ENCODE measurements at places on chromosomes 16 and 17.
A peak's percentile ranks its signal among the peaks of the same experiment; 100 is the strongest.

DNA sequence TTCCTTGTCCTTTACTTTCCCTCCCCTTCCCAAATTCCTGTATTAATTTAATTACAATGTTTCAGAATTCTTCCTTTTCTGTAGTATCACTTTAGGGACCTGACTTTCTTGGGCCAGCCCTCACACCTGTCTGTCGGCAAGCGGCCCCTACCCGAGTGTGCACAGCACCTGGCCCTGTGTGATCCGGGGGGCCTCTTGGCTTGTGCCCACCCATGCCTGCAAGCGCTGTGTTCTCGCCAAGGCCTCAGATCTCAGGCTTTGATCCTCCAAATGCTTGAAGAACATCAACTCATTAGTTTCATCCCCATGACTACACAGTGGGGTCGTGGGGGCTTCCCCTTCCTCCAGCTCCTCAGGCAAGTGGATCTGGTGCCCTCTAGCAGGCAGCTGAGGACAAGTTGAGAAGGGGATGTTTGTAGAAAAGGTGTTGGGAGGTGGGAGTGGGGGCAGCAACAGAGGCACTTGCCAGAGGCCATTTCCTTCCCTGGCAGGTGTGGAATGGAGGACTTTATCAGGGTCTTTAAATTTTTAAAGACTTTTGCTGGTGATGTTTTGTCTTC lies 15.7 kb upstream of the CDH3 start:
- DNase-seq, result no peak

- DNase-seq, result no peak
Measured at GRCh38 chr16:31455601-31456314, 3.5 kb upstream of the ARMC5 start.

GRCh38 chr16:48385253-48386150 lies at the start of gene SIAH1:
SIAH1 (minus strand) TSS chr16:48385413; CDS start chr16:48362428, 22,985 bp downstream.
- DNase-seq, result peak; percentile 78

DNA sequence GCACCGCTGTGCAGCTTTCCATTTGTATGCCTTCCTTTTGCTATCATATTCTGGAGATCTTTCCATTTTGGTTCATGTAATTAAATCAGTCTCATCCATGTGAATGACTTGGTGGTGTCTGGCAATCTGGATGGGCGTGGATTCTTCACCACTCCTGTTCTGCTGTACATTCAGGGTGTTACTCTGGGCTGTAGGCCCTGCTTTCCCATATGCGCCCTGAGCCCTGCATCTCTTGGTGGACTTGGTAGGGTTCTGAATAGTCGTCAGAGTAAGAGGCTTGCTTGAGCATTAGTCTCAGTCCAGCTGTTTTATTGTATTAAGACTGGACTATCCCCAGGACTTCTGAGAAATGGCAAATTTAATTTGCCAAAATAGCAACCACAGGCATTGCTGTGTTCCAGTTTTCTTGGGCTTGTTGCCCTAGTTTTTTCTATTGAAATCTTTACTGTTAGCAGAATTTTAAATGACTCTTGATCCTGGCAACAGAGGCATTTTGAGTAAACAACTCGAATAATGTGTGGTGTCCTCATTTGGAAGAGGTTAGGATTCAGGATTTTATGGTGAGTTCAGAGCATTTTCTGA lies 14.9 kb downstream of the BANP start:
- no peak for DNase-seq

DNA sequence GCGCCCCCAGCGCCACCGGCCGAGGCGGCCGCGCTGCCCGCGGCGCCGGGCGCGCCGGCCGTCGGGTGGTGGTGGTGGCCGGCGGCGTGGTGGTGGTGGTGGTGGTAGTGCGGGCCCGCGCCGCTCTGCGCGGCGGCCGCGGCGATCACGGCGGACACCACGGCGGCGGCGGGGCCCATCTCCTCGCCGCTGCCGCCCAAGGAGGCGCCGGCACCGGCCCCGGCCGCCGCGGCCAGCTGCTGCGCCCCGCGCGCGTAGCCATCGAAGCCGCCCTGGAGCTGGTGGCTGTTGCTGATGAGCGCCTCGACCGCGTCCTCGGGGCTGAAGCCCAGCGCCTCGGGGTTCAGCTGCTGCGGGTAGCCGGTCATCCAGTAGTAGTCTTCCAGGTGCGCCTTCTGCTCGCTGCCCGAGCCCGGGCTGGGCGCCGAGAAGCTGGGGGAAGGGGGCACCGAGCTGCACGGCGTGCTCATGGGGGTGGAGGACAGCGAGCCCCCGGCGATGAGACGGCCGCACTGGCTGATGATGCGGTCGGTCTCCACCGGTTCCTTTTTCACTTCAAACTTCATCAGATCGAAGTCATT lies 1.2 kb downstream of the MAF start:
- no peak for DNase-seq

DNA sequence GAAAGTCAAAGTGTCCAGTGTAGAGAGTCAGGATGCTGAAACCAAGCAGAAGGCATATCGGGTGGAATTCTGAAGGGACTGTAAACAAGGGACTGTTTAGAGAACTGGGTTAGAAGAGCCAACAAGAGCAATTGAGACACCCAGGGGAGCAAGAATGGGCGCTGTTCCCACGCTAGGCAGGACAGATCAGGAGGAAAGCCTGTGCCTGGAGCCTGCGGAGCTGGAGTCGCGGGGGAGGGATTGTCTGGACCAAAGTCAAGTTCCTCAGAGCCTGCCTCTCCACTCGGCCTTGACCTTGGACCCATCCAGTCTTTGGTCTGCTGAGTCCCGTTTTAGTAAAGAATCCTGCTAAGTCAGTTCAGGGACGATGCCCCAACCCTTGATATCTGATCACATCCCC lies 14.7 kb upstream of the KLHL36 start:
- no peak for DNase-seq

GRCh38 chr17:48483471-48484131 lies 47.2 kb downstream of the HOXB1 start:
- no peak for DNase-seq

DNA sequence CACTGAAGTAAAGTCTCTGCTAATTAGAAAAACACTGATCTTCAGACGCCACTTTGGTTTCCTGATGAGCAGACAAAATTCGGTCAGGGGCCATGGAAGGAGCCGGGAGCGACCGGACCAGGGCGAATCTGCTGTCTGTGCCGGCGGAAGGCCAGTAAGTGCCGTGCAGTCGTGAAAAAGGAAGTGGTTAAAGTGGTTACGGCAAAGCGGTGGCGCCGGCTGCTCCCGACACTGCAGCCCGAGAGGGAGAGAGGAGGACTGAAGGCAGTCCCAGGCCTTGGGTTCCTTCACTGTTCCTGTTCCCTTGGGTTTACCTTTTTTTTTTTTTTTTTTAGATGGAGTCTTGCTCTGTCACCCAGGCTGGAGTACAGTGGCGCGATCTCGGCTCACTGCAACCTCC lies 17.3 kb upstream of the HEXD start:
- DNase-seq, result peak; percentile 22

DNA sequence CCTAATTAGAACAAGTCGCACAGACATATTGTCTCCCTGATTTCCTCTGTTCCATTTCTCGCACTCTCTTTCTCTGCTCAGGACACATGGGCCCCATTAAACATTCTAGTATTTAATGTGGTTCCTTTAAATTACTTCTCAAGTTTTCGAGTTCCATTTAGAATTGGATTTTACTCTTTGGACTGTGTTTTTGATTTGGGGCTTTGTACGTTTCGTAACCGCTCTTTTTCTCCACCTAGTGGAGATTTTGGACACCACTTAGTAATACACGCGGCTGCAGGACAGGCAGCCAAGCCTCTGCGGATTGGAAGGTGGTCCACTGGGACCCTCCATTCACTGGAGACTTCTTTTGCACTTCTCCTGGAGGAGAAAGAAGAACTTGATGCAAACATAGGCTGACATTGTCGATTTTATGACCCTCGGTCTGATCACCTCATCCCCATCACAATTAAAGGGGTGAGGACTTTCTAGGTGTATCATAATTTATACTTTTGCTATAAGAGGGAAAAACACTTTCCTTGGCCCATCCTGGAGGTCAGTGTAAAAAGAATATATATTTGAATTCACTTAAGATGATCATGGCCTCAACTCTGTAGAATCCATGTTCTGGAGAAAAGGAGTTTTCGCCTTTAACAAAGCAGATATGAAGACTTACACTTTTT lies 85.7 kb downstream of the NOG start:
- no peak for DNase-seq

DNA sequence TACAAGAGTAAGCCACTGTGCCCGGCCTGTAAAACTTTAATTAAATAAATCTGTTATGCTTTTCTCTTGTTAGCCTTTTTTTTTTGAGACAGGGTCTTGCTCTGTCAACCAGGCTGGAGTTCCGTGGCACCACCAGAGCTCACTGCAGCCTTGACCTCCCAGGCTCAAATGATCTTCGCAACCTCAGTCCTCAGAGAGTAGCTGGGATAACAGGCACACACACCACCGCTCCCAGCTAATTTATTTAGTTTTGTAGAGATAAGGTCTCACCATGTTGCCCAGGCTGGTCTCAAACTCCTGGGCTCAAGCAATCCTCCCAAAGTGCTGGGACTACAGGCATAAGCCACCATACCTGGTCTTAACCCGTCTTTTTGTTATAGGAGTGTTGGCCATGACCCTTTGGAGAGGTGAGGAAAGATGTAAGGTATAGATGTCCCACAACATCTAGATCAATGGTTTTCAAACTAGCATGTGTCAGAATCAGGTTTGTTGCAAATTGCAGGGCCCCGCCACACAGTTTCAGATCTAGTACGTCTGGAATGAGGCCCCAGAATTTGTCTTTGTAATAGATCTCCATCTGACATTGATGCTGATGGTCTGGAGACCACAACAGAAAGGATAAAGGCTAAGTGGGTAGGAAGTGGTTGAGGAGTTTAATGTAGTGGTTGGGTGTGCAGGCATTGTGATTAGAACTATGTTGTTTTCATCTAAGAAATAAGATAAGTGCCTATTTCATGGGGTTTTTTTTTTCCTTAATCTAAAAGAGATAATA lies 4.3 kb upstream of the GGA2 start:
- DNase-seq, result no peak

GRCh38 chr17:49036270-49036626 lies 39.1 kb downstream of the IGF2BP1 start:
- no peak for DNase-seq

DNA sequence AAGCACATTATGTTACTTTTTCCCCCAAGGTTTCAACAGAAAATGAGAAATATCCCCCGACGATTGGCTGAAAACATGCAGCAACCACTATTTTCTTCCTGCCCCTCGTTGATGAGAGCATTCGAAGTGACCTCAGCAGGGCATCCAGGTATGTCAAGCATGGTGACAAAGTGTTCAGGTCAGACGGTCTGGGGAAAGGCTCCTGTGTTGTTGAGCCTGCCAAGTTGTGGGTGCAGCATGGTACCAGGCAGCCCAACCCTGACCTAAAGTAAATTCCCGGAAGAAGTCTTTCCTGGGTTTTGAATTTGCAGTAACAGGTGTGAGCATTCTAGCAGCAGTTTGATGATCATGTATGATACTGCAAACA lies 51.7 kb upstream of the SEC14L1 start:
- no peak for DNase-seq

DNA sequence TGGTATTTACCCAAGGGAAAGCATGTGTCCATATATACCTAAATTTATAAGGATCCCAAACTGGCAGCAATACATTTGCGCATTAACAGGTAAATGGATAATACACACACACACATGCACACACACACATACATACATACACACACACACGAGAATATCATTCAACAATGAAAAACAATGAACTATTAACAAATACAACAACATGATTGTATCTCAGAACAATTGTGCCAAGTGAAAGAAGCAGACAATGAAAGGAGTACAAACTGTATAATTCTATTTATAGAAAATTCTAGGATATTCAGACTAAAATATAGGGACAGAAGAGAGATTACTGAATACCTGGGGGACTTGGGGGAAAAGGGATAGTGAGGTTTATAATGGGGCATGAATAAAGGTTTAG lies 323.0 kb downstream of the KCNJ2 start:
- no peak for DNase-seq

DNA sequence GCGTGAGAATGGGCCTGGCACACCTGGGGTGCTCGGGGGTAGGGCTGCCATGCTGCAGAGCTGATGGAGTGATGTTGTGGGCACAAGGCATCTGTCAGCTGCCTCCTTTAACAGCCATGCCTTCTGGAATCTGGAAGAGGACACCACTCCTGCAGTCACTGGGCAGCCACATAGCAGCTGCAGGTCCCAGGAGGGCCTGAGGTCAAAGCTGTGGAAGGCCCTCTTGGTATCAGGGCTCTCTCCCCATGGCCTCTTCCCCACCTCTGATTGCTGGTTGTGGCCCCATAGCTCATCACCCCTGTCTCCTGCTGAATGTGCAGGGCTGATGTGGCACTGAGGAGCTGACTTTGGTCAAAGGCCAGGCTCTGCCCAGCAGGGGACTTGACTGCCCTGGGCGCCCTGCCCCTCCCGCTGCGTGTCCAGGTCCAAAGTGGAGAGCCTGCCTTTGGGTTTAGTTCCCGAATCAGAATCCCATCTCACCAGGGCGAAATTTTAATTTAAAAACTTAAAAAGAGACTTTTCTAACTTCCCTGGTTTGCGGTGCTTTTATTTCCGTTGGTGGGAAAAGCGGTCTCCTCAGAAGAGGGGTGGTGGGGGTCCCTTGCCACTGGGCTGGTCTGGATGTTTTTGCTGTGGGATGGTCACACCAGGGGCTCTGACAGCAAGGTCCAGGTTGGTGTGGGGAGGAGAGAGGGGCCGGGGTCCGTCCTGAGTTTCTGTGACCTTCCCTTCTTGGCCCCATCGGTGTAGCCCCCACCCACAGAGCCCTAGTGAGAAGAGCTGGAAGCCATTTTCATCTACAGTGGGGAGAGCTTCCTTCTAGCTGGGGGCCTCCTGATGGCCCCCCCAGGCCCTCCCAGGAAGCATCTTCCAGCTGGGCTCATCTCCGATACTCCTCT lies 5.9 kb downstream of the UBALD2 start:
- no peak for DNase-seq

DNA sequence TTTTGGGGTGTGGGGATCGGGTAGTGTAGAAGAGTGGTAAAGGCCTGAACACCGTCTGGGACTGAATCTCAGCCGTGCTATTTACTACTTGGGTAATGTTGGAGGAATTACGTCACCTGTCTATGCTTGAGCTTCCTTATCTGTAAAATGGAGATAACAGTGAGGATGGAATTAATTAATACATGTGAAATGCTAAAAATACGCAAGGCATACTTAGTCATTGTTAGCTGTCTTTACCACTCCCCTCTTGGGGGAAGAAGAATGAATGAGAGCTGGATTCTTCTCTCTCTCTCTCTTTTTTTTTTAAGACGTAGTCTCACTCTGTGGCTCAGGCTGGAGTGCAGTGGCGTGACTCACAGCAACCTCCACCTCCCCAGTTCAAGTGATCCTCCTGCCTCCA lies 41.1 kb upstream of the TANGO6 start:
- DNase-seq, result no peak

GRCh38 chr17:41786227-41787020 lies at the start of gene JUP:
JUP (minus strand) TSS chr17:41786711; CDS start chr17:41771854, 14,857 bp downstream.
- DNase-seq, result peak; percentile 94
